ENCODE measurements at places on chromosomes 2 and 18.

DNA sequence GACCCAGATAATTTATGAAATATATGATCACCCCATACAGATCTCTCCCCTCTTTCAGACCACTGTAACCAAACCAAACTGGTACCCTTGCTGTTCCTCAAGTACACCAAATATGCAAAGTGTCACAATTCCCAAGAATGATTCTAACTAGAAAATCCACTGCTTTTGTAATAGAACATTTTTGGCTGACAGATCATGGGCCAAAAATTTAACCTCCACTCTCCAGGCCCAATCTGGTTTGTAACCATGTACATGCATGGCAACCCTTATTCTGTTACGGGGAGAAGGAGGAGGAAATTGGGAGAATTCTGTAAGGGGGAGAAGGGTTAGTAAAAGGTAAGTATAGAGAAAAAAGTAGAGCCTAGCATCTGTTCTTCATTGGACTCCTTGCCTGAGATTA is 62.0 kb downstream of the IKZF2 start:
- no peak for DNase-seq

DNA sequence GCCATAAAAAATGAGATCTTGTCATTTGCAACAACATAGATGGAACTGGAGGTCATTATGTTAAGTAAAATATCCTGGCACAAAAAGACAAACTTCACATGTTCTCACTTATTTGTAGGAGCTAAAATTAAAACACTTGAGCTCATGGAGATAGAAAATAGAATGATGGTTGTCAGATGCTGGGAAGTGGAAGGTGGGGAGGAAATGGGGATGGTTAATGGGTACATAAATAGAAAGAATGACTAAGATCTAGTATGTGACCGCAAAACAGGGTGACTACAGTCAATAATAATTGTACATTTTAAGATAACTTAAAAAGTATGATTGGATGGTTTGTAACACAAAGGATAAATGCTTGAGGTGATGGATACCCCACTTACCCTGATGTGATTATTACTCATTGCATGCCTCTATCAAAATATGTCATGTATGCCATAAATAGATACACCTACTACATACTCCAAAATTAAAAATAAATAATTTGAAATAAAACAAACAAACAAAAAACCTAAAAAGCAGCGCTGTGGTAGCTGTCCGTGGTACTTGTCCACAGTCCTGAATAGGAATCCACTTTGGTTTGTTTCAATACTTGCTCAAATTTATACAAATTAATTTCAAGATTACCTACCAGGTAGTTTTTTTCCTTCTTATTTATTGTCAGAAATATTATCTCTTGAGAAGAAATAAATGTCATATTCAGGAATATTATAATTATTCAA is 224.5 kb downstream of the DLGAP1 start:
- no peak for DNase-seq

DNA sequence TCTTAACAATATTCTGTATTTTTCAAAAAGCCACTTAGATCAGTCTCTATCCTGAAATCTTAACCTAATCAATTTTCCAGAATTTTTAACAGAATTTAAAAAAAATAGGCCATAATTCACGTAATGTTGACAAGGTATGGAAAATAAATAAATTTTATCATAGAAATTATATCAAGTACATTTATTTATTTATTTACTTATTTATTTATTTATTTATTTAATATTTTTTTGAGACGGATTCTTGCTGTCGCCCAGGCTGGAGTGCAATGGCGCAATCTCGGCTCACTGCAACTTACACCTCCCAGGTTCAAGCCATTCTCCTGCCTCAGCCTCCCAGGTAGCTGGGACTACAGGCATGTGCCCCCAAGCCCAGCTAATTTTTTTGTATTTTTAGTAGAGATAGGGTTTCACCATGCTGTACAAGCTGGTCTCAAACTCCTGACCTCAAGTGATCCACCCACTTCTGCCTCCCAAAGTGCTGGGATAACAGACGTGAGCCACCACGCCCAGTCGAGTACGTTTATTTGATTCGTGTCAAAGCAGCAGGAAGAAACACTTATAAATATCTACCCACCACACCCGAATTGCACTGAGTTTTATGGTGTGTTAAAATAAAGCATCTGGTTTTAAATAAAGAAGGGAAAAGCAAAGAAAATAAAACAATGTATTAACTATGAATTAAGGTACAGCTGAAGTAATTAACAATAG is 60.1 kb downstream of the DSC3 start:
- DNase-seq: no peak

- no peak for DNase-seq
Observed at GRCh38 chr2:43708891-43709290, 32.7 kb upstream of the C1GALT1C1L start.

- DNase-seq: no peak
Observed at GRCh38 chr2:189866296-189866695, 82.0 kb downstream of the PMS1 start.

DNA sequence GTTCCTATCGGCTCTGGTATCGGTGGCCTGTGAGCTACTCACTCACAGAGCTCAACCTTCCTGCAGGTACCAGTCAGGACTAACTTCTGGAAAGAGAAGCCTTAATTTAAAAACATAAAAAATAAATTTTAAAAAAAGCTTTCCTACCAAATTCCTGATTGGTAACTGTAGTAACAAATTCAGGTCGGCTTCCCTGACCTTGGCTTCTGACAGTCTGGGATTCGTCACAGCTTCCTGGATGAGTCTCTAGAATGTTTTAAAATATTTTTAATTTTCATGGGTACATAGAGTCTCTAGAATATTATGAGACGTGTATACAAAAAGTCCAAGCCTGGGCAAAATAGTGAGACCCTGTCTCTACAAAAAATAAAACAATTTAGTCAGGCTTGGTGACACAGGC is 45.0 kb upstream of the MTCL1 start:
- DNase-seq: no peak

DNA sequence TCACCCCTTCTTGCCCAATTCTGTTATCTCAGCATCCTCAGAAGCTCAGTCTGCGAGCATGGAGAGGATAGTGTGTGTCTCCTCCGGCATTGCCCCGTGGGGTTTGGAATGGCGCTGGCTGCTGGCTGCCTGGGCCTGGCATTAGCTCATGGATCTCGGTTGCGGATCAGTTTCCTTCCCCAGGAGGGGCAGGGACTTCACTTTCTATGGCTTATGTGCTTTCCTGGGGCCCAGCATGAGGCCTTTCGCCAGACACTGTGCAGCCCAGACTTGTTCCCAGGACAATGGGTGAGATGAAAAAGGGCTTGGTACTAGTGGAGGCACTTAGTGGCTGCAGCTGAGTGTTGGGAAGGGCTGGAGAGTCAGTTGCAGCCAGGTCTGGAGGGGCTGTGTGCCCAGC is 143.3 kb downstream of the GLI2 start:
- DNase-seq: no peak

DNA sequence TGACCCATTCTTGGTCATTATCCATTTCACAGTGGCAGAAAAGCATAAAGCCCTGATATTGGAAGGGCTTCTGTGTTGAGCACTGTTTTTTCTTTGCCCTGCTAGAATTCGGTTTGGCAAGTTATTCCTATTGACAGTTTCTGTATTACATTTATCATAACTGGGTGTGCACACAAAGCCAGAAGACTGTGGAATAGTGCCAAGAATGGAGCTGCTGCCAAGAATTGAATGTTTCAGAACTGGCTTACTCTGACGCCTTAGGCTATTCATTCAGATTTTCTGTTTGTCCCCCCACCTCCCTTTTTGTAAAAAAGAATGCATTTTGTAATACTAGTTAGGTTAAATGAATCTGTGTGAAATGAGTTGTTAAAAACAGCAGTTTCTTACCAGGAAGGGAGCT is 12.7 kb downstream of the KDM3A start:
- peak; percentile 54 for DNase-seq

DNA sequence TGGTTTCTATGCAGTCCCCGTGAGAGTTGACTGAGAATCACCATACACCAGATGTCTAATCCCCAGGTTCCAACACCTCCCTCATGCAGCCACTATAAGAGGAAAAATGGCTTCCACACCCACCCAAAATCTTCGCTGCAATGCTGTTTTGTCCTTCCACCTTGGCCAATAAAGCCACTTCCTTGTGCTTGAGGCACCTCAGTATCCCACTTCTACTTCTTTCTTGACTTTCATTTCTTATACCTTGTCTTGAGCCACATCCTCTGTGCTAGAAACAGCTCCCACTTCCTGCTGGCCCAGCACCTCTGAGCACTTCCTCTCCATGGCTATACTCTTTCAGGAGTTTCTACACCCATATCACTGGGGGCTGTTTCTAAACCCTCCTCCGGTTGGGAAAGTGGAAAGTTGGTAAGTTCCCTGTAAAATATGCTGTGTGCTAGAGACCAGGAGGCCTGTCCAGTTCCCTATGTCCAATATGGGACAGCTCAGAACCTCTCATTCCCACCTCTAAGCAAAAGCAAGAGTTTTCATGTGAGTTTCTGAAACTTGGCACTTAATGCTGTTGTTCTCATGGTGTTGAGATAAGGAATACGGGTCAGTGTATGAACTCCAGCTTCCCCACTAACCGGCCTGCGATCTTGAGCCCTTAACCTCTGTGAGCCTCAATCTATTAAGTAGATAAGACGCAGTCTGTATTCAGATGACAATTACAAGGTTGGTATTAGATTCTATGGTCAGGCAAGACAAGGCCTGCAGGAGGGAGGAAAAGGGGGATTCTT is 209.1 kb upstream of the ID2 start:
- DNase-seq: no peak

DNA sequence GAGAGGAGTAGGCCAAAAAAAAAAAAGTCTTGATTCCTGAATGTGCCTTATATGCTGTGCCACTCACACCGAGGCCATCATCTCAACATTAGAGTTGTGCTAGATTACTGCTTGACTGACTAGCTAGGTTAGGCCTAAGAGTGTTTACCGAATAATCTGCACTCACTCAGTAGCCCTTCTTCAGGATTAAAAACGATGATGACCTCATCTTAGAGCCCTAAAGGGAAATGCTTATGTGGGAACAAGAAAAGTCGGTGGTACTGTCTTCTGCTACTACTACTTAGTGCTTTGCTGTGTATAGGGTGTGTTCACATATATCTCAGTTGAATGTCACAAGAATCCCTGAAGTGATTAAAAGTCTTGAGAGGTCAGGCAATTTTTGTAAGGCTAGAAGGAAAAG is 54.3 kb downstream of the THOC1 start:
- no peak for DNase-seq

- DNase-seq: no peak
Observed at GRCh38 chr2:116949249-116949648, 865.2 kb upstream of the DDX18 start.

GRCh38 chr2:190636361-190636760 is 12.5 kb upstream of the NAB1 start:
- no peak for DNase-seq

DNA sequence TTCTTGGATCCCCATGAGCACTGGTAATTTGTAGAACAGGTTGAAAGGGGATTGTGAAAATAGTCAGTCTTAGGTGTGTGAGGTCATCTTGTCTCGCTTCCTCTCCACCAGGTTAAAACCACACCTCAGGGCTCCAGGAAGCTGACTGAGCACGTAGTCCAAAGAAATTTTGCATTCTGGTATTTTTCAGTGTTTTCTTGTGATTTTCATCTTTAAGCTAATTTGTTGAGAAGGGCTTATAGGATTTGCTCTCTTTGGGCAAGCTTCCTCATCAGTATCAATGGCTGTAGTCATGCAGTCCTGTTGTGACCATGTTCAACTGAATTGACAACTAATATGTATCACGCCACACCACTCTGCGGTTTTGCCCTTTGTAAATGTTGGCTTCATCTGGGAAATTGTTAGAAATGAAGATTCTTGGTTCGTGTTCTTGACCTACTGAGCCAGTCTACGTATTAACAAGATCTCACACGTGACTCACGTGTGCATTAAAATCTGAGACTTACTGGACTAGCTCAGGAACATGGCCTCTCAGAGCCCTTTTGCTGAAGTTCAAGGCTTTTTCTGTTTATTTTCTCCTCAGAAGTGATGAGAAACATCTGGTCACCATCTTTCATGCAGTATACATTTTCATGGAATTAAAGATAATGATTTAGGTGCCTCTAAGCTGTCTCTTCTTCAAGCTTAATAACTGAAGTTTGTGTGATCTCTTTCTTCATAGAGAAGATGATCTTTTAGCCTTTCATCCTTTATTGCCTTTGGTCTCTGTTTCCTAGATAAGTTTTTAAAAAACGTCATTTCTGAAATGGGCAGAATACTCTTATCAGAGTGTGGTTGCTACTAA is 32.8 kb downstream of the FMNL2 start:
- DNase-seq: no peak

DNA sequence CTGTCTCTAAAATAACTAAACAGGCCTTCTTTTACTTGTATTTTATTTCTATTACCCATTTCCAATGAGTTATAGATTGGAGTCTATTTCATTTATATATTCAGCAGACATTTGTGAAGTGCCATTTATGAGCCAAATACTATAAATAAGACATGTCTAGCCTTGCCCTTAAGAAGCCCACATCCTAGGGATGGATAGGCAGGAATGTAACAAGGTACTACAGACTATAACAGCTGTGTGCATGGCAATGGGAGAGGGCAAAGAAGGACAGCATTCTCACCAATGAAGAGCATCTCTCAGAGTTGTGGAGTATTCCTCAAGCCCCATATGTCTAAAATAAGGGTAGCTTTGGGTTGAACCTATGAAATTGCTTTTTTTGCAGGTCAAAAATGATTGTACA is 161.9 kb upstream of the RASGRP3 start:
- no peak for DNase-seq

- no peak for DNase-seq
Observed at GRCh38 chr18:64403784-64404503, 255.1 kb upstream of the LINC00305 start.

- DNase-seq: no peak
Observed at GRCh38 chr18:77250501-77250925, 865 bp downstream of the GALR1 start.

- no peak for DNase-seq
Observed at GRCh38 chr2:118836411-118836930, 11.0 kb downstream of the EN1 start.

GRCh38 chr2:42754021-42754775 is 9.7 kb downstream of the OXER1 start:
- no peak for DNase-seq

- no peak for DNase-seq
Observed at GRCh38 chr2:127421116-127421800, 3.0 kb downstream of the PROC start.

DNA sequence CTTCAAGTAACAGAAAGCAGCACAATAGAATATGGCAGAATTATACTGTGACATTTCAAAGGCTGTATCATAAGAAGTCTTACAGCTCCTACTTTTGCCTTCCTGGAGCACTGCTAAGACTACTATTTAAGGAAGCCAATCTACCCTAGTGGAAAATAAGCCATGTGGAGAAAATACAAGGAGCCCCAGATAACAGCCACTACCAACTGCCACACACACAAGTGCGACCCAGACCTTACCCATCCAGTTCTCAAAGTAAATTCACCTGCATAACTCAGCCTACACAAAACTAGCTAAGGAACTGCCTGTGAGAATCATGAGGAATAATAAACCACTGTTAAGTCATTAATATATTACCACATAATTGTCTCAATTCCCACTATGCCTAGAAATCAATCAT is 66.4 kb downstream of the USP34 start:
- no peak for DNase-seq

Measured in GM04503 (cell line).